ENCODE measurements at places on chromosomes 11 and 22.

GRCh38 chr11:130583801-130584211 is 135.4 kb downstream of the ADAMTS15 start:
- DNase-seq = no peak

DNA sequence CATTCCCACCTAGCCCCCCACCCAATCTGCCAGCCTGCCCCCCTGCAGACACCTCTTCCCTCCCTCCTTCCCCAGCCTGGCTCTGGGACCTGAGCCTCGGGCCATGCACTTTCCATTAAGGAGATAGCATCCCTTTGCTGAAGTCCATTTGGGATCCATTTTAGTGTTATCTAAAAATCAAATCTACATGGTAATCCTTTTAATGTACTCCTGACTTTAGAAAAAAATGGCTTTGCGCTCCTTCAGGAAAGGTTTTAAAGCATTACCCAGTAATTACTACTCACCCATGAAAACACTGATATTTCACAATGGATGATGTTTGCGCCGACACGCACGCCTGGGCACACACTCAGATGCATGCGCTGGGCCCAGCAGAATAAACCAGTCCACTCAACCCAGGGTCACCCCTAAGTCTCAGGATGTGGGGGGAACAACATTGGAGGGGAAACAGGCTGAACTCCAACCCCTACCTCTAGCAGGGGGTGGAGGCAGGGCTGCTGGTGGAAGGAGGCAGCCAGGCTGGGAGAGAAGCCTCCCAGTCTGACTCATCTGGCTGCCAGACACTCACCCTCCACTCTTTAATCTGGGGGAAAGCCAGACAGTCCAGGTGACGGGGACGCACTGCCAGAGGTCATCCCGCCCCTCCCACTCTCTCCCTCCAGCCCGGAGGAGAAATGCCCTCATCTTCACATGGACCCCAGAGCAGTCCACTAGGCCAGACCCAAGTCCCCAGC is 29.8 kb downstream of the LMO1 start:
- peak; percentile 34 for DNase-seq

DNA sequence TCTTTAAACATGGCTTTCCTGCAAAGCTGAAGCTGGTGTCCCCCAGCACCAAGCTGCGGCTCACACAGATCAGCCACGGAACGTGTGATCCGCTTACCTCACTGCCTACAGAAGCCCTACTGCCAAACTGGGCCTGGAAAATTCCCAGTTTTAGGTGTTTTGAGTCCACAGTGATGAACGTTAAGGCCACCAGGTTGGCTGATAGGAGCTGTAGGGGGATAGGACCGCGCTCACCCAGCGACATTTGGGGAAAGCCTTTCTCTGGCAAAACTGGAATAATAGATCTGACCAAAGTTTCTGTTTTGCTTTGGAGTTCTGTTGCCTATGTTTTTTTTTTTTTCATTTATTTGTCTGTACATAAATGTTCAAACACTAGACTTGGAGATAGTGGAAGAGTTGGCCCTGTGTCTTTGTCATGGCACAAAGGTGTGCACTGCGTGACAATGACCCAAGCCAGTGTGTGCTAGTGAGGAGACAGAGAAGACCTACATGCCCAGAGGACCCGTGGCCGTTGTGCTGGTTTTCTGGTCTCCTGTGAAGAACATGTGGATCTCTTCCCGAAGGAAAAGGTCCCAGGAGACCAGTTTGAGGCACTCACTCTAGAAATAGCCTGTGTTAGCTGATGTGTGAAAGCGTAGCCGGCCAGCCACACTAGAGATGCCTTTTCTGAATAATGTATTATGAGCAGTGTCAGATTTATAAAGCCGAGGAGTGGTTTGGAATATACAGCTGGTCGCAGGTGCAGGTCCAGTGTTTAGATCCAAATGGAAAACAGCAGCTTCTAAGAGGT is 15.0 kb downstream of the ASPHD2 start:
- no peak for DNase-seq

- no peak for DNase-seq
These were observed 38.2 kb upstream of the SESN3 start for GRCh38 chr11:95269036-95269819.

DNA sequence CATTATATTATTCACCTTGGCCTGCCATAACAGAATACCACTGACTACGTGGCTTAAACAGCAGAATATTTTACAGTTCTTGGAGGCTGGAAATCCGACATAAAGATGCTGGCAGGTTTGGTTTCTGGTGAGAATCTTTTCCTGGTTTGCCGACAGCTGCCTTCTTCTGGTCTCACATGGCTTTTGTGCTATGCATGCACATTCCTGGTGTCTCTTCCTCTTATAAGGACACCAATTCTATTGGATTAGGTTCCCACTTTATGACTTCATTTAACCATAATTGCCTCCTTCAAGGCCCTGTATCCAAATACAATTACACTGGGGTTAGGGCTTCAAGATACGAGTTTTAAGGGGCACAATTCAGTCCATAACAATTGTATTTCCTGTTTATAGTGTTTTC is 17.1 kb downstream of the RNF214 start:
- DNase-seq = no peak

DNA sequence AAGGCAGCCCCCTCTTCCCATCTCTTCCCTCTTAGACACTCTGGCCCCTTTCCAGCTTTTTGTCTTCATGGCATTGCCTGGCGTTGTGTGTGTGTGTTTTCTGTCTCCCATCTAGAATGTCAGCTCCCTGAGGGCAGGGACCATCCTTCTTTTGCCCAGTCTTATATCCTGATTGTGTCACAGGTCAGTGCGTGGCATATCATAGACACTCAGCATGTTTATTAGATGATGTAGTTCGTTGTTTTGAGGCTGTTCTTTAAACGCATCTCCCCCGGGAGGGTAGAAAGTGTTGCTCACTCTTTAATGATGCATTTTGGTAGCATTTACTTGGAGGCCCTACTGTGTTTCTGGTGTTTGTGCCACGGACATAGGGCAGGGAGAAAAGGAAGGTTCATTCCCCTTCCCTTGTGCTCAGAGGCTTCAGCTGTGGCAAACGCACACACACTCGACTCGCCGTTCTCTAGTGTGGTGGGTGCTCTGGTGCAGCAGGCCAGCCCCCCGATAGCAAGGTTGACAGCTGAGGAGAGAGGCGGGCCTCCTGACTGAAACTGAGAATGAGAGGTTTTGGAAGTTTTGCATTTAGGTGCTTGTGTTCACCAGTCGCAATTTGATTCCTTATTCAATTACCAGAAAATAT is 60.2 kb downstream of the TNRC6B start:
- DNase-seq = peak; percentile 29

DNA sequence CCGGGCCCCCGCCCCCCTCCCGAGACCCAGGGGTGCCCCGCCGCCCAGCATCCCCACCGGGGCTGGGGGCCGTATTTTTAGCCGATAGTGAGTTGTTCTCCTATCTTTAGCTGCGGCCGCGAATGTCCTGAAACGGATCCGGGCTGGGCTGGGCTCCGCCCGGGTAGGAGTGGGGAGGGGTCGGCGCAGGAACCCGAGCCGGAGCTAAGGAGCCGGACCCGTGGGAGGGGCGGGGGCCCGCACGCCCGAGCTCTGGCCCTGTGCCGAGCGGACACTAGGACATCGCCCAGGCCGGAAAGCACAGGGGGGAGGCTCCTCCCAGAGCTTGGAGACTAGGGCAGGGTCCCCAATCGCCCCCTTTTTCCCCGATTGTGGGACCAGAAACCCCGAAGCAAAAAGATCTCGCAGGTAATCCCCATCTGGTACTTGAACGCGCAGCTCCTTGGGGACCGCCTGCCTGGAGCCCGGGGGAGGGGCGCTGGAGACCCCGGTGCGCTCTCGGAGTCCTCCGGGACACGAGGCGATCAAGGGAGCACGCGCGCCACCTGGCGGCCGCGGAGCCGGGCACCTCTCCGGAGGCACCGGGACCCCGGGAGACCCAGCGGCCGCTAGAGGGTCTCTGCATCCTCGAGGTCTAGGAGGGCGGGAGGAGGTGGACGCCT is 669 bp downstream of the CDC42EP2 start:
- DNase-seq = peak; percentile 67

DNA sequence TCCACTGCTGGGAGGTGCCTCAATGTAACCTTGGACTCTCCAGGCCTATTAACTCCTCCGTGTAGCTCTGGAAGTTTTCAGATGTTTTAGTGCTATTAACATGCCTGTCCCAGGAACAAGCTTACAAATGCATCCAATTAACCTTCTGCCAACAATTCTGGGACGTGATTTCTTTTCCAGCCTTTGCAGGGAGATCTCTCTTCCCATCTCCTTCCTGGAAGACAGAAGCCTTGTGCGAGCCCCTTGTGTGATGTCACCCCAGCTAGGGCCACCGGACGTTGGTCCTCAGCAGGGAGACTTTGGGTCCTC is 47.7 kb upstream of the SYT7 start:
- no peak for DNase-seq

DNA sequence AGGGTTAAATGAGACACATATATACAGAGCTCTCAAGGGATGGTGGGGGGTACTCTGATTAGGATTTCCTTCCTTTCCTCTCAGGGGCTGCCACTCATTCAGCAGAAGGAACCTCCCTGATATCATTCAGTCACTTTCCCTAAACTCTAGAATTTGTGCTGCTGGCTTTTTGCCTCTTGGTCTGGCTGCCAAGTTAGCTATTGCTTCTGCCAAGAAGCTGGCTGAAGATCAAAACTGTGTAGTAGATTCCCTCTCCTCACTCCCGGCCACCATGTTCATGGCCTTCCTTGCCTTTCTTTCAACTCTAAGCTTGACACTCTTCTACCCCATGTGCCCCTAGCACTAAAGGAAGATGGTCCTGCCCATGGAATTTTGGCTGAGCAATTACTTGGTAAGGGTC is 18.7 kb downstream of the SLC6A5 start:
- no peak for DNase-seq

DNA sequence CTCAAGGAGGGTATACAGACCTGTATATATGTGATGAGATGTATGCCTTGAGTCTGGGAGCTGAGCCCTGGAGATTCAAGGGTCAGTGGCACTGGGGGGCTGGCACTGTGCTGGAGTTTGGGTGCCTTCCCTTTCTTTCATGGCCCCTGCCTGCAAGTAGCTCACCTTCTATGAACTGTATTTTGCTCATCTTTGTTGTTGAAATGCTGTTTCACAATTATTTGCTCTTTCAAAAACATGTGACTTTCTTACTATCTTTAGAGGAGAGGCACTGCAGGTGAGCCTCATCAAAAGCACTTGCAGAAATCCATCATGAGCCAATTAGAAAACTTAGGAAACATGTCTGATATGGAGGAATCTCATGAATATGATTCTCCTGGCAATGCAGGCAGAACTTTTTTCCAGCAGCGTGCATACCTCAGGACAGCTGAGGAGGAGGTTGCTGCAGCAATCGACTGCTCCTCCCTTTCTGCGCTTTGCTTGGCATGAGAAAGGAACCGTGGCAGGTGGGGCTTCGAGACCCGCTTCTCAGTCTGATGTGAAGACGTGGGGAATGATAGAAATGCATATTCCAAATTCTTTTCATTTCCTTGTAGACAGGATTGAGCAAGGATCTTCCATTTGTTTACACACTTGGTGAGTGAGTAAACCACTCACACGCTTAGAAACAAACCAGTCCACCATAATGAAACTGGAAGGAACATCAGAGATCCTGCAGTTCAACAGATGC is 178.4 kb upstream of the E2F8 start:
- DNase-seq = peak; percentile 52

GRCh38 chr11:63845303-63845702 is 6.4 kb downstream of the MARK2 start:
- peak; percentile 62 for DNase-seq

GRCh38 chr22:20299746-20300136 is 20.1 kb downstream of the DGCR6L start:
- no peak for DNase-seq

DNA sequence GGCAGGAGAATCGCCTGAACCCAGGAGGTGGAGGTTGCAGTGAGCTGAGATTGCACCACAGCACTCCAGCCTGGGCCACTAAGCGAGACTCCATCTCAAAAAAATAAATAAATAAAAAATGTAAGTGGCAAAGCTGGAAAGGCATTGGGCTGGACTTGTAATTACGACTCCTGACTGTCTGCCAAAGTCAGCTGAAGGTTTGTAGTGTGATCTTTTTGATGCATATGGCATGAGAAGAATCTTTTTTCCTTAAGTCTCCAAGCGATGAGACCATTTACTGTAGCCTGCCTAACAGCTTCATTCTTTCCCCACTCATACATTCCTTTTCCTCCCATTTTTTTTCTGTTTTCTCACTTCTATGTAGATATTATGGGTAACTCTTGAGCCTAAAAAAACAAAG is 24.8 kb downstream of the CTNND1 start:
- DNase-seq = peak; percentile 65

DNA sequence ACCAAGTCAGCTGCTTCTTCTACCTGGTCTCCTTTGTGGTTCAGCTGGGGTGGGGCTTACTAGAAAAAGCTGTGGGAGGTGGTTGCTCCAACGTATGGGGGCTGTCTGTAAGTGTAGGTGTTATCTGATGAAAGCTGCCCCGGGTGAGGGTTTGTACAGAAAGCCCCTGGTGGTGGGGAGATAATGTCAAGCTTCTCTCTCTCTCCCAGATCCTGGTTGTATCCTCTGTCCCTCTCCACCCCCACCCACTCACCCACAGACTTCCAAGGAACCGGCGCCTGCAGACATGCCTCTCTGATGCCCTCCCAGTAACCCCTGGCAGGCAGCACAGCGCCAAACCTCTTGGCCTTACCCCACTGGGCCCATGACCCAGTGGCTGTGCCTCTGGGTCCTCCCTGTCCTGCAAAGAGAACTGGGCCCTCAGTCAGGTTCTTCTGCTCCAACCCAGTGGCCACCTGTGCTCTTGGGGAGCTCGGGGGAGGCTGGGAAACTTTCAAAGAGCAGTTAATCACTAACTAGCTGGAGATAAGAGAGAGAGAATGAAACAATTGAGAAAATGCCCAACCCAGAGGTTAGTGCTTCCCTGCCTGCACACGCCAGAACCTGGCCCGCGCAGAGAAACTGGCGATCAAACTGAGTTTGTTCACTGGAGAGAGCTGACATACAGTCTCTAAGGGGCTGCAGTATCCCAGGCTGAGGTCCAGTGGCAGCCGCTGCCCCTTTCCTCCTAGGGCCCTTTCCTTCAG is 20.4 kb upstream of the EHF start:
- no peak for DNase-seq

- no peak for DNase-seq
These were observed 2.3 kb downstream of the ACY3 start for GRCh38 chr11:67648140-67648795.

DNA sequence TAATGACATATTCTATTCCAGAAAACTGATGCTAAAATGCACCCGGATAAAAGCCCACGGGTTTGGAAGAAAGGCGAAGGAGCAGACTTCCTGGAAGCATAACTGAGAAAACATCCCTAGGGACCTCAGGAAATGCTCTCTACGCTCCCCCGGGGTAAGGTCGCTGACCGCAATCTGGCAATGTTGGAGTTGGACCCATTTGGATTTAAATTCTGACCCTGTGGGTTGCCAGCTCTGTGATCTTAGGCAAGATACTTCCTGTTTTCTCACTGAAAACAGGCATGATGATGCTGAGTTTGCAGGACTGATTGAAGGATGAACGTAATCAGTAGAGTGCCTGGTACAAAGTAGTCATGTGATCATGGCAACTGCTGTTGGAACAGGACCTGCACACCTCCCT is 1054.0 kb downstream of the NTM start:
- DNase-seq = no peak

- no peak for DNase-seq
These were observed 5.4 kb downstream of the BEST1 start for GRCh38 chr11:61955422-61956135.

Data from fibroblast of skin of back (primary cell).